ENCODE measurements at places on chromosomes 7 and 10. TPM values are rescaled to one million over a fixed set of nuclear protein-coding genes. Genes with fewer than 3 reads are reported as not detected.

The AGBL3 gene
- total RNA-seq, result 1.5 TPM

The HOXA6 gene
- 1.6 TPM for total RNA-seq

The AUTS2 gene
- 3.6 TPM for total RNA-seq

The HMX3 gene
- total RNA-seq, result not detected

The A1CF gene
- total RNA-seq, result not detected

The CBX3 gene
- 279 TPM for total RNA-seq

The PSMG3 gene
- 97.8 TPM for total RNA-seq

The CLCN1 gene
- not detected for total RNA-seq

The C10orf105 gene
- not detected for total RNA-seq

The NPC1L1 gene
- 0.08 TPM for total RNA-seq

The DNAJB6 gene
- total RNA-seq, result 142 TPM

The CAMK1D gene
- total RNA-seq, result 6.7 TPM

The TMEM196 gene
- not detected for total RNA-seq

The SORCS3 gene
- not detected for total RNA-seq

The PNLIPRP2 gene
- not detected for total RNA-seq

The TUBAL3 gene
- 0.34 TPM for total RNA-seq

The WNT8B gene
- not detected for total RNA-seq

The PRSS37 gene
- not detected for total RNA-seq

The RNF148 gene
- not detected for total RNA-seq

The CYP2C19 gene
- total RNA-seq, result 0.12 TPM

The ASZ1 gene
- total RNA-seq, result not detected

The ALOX5 gene
- total RNA-seq, result 0.83 TPM

The NUTM2B gene
- total RNA-seq, result 0.30 TPM

The SBDS gene
- 126 TPM for total RNA-seq

The PAXIP1 gene
- total RNA-seq, result 14.8 TPM

The TFR2 gene
- total RNA-seq, result 2.6 TPM

The STEAP4 gene
- total RNA-seq, result 0.07 TPM

The CROT gene
- 6.4 TPM for total RNA-seq

The DUS4L gene
- 9.3 TPM for total RNA-seq

The KAZALD1 gene
- 3.0 TPM for total RNA-seq

The CTAGE15 gene
- not detected for total RNA-seq

The SLC26A3 gene
- not detected for total RNA-seq

The MORN4 gene
- total RNA-seq, result 7.8 TPM

The PILRA gene
- total RNA-seq, result 6.3 TPM

The CACNB2 gene
- total RNA-seq, result not detected

The LLCFC1 gene
- not detected for total RNA-seq

The HPSE2 gene
- not detected for total RNA-seq

The PDE6C gene
- not detected for total RNA-seq

The CPA4 gene
- total RNA-seq, result 4.4 TPM

The ADD3 gene
- 3.4 TPM for total RNA-seq

The ZNF777 gene
- 22.0 TPM for total RNA-seq

The PRKG1 gene
- not detected for total RNA-seq

The LIPK gene
- not detected for total RNA-seq

The OPN1SW gene
- total RNA-seq, result not detected

The PNLIPRP1 gene
- not detected for total RNA-seq

The DNAJC30 gene
- total RNA-seq, result 9.8 TPM

The CADPS2 gene
- 0.03 TPM for total RNA-seq

Measured in A549 treated with Mapracorat at 1 μM for 4 hours (cell line).